ENCODE measurements at places on chromosomes 1 and 21.

- no peak for DNase-seq
Measured at GRCh38 chr1:98923667-98924066, 81.0 kb downstream of the PLPPR5 start.

DNA sequence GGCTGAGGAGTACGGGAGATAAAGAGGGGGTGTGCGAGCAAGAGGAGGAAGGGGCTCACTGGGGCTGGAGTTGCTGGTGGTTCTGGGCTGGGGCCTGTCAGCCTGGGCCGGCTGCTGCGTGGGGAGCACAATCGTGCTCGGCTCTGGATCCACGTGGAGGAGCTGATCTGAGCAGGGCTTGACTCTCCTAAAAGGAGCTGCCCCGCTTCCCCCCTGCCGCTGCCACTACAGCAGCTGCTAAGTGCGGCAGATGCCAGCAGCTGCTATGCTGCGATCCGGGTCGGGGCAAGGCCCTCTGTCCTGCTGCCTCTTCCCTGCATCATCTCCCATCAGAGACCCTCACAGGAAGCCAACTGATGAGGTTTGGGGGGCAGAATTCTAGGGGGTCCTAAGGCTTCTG, 165.9 kb downstream of the PCBP3 start:
- no peak for DNase-seq

DNA sequence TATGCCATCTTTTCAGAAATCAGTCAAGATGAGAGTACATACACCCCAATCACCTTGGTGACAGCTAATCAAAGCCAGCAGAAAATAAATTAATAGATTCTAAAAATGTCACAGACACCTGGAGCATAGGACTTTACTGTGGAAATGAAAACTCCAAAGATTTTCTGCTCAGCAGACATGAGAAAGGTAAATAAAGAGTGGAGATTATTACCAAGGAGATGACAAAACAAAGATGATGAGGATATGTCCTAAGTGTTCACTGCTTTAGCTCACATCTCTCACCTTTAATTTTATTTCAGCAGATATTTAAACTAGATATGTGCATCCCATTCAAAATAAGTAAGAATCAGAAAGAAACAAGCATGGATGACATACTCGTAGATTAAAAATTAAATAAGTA, 14.8 kb upstream of the KCNT2 start:
- no peak for DNase-seq

- DNase-seq = no peak
Measured at GRCh38 chr21:34941162-34941561, 107.9 kb downstream of the RUNX1 start.

- DNase-seq = no peak
Measured at GRCh38 chr1:71780681-71781080, 501.7 kb downstream of the NEGR1 start.

GRCh38 chr1:14553711-14554110, 44.8 kb upstream of the KAZN start:
- DNase-seq = no peak

DNA sequence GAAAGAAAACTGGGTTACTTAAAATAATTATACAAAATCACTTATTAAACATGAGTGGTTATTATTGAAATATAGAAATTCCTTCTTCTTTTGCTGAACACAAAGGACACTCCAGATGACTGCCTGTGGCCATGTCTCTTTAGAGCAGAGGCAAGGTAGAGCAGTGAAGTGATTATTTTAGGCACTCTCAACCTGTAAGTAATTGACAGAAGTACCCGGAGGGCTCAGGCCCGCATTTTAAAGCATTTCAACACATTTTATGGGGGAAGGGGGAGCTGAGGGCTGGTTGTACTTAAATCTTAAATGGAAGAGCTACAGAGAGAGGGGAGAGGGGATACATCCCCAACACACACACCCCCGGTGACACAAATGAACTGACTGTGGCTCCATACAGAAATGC, 10.2 kb downstream of the OSCP1 start:
- no peak for DNase-seq

GRCh38 chr1:183227422-183228346, 41.6 kb downstream of the LAMC2 start:
- DNase-seq = no peak

Data from NCI-H1092 (cell line).